ENCODE measurements at places on chromosomes 13 and 19.

DNA sequence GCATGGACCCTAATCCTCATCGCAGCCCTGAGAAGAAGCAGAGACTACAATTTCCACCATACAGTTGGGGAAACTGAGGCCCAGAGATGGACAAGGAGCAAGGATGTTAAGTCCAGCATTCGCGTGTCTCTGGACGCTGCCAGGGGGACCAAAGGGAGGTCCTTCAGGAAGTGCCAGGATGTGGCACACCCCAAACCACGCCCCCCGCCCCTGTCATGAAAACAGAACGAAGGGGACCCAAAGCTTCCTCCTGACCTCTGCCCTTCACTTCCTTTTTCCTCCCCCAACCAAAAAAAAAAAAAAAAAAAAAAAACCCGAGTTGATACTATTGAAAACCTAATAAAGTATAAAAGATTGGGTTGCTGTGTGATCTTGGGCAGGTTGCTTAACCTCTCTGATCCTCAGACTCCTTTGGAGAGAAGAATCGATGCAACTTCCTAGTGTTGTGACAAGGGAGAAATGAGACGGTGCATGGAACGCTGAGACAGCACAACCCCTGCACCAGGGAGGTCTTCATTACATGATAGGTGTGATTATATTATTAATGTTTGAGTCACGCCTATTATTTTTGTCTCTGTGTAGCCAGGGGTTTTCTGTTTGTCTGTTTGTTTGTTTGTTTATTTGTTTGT lies 2.7 kb upstream of the ZBTB7A start:
- no peak for DNase-seq

DNA sequence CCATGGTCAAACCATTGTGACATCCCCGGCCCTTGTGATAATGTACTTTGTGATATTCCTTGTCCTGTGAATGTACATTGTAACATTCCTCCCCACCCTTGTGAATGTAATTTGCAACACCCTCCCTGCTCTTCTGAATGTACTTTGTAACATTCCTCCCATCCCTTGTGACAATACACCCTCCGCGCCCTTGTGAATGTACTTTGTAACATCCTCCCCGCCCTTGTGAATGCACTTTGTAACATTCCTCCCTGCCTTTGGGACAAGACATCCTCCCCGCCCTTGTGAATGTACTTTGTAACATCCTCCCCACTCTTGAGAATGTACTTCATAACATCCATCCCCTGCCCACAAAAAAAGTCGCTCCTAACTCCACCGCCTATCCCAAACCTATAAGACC lies 17.1 kb downstream of the ZNF846 start:
- no peak for DNase-seq

DNA sequence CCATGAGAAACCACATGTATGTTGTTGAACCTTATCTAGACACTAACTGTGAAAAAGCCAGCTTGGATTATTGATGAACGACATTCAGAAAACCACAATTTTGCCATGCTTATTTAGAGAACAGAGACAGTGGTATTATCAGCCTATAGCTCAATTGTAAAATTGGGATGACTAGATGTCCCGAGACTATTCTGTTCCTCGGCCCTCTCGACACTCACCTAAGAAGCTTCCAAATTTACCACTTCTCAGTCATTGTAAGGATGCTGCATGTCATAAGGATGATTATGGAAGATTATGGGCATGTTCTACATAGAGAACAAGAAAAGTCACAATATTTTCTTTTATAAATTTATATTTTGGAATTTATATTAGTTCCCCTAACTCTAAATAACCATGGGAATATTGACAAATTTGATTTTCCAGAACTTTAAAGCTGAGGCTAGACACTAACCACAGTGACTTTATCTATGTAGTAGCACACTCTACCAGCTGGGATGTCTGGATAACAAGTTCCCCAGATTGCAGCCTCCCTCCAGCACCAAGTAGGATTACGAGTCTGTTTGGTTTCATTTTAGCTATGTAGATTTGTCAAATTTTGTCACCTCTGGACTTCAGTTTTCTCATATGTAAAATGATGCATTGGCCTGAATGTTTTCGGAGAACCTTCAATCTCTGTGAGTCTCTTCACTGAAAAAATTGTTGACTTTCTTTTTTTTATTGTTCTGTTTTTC lies 513.6 kb downstream of the IRS2 start:
- no peak for DNase-seq

DNA sequence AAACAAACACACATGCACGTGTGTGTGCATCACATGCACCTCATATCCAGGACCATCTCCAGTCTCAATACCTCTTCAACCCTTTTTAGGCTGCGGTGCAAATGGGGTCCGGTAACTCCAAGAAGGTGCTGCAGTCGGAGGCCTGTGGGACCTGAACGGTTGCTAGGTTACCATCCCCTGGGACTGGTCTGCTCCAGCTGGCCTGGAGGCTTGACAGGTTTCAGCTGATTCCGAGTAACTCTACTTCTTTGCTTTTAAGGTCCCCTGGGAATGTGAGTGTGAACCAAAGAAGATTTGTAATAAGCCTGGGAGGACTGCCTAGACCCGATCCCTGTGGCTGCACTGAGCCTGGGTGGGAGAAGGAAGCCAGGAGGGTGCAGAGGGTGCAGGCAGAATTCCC lies 117.5 kb downstream of the CCNA1 start:
- peak; percentile 53 for DNase-seq

- DNase-seq, result no peak
Observed at GRCh38 chr19:15374105-15374651, 5.4 kb downstream of the AKAP8 start.

DNA sequence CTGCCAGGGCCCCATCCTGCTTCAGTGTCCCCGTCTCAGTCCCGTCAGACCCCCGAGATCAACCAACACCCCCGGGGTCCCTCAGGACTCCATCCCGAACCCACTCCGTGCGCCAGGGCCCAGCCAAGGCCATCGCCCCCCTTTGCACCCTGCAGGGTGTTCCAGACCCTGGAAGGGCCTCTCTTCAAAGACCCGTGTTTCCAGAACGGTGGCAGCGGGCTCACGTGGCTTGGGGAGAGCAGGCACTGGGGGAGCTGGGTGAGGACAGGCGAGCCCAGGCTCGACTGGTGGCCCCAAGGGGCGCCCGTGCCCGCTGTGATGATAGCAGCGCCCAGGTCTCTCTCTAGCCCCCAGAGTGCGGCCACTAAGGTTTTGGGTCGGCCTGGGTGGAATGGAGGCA lies 1.4 kb downstream of the KASH5 start:
- no peak for DNase-seq

DNA sequence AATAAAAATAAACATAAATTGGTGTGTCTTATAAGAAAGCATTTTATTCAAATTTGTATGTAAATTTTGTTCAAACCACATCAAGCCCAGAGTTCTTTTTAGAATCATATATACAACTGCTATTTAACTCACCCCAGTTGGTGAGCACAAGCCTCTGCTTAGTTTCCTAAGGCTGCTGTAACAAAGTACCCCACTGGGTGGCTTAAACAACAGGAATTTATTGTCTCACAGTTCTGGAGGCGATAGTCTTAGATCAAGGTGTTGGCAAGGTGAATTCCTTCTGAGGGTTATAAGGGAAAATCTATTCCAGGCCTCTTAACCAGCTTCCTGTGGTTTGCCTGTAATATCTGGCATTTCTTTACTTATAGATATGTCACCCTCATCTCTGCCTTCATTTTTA lies 1133.5 kb downstream of the OLFM4 start:
- no peak for DNase-seq

GRCh38 chr13:37114250-37114649 lies 8.8 kb upstream of the CSNK1A1L start:
- DNase-seq, result no peak

DNA sequence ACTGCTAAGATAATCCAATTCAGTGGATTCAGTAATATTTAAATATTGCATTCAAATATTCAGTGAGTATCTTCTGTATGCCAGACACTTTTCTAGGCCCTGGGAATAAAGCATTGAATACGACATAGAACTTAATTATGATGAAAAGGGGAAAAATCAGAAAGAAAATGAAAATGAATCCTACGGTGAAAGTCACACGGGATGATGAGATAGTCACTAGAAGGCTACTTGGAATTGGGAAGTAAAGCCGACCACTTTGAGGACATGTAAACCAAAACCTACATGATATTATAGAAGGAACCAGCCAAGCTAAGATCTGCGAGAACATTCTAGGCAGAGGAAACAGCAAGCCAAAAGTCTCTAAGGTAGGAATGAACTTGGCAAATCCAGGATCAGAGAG lies 10.1 kb downstream of the DPY19L3 start:
- DNase-seq, result no peak

GRCh38 chr19:32971012-32971595 lies 654 bp downstream of the CEP89 start:
- no peak for DNase-seq

DNA sequence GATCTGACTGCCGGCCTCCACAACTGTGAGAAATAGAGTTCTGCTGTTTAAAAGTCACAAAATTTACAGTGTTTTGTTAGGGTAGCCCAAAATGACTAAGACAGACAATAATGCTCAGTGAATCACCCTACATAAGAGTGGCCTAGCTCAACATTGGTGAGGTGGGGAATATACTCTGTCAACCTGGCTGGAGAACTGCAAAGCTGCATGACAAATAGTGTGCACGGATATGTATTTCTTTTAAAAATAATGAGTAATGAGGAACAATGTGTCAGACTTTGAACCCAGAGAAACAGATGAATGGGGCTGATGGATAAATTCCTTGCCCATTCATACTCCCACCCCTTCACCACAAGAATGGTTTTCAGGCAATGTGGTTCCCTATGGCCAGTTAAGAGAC lies 372.4 kb downstream of the SUCLA2 start:
- DNase-seq, result no peak

GRCh38 chr13:103716718-103717117 lies 650.5 kb upstream of the SLC10A2 start:
- DNase-seq, result no peak

GRCh38 chr13:85521657-85522056 lies 277.6 kb downstream of the SLITRK6 start:
- DNase-seq, result peak; percentile 90

- no peak for DNase-seq
Observed at GRCh38 chr19:1508507-1508856, 4.3 kb downstream of the ADAMTSL5 start.

- DNase-seq, result no peak
Observed at GRCh38 chr13:25112695-25113255, 16.8 kb downstream of the PABPC3 start.

GRCh38 chr19:15614507-15615379 lies at the start of gene CYP4F8:
CYP4F8 (plus strand) TSS chr19:15615218; CDS start chr19:15615617, 399 bp downstream.
- no peak for DNase-seq

DNA sequence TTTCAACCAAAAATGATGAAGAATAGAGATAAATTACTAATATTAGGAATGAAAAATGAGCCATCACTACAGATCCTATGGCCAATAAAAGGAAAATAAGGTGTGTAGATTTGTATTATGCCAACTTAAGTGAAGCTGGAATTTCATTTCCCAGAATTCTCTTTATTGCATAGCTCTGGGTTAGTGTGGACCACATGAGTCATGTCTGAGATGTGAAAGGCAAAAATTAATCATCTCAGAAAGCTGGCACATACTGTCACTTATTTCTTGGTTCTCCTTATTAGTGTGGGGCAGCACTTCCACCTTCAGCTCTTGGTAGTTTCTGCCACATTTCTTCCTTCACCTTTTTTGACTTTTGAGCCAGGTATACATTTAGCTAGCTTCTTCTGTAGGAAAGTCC lies 82.6 kb downstream of the KATNAL1 start:
- DNase-seq, result no peak

- no peak for DNase-seq
Observed at GRCh38 chr13:67303661-67304333, 73.7 kb upstream of the PCDH9 start.

DNA sequence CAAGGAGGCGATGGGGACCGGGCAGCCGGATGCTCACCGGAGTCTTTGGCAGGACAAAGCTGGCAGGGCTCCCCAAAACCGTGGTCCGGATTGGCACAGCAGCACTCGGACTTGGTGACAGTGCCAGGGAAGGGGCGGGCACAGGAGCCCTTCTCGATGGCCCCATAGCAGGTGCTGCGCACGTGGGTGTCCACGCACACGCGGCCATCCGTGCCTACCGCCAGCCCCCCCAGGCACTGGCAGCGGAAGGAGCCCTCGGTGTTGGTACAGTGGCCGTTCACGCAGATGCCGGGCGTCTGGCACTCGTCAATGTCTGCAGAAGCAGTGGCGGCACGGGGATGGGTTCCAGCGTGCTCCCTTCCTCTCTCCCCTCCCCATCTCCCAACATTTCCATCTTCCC lies 17.9 kb downstream of the FBN3 start:
- no peak for DNase-seq

DNA sequence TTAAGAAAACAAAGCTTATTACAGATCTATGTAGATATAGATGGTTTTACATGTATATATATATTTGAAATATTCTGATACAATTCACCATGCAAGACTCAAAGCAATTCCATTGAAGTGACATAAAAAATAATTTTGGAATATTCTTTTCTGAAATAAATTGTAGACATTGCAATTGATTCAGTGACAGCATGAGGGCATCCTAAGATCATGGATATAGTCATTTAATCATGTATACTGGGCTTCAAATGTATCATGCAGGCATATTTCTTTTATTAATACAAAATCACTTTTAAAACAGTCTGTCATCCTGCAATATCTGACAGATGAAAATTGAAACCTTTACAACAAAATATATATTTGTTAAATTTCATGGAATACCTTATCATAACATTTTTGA lies 286.7 kb upstream of the SLITRK6 start:
- DNase-seq, result peak; percentile 1

DNA sequence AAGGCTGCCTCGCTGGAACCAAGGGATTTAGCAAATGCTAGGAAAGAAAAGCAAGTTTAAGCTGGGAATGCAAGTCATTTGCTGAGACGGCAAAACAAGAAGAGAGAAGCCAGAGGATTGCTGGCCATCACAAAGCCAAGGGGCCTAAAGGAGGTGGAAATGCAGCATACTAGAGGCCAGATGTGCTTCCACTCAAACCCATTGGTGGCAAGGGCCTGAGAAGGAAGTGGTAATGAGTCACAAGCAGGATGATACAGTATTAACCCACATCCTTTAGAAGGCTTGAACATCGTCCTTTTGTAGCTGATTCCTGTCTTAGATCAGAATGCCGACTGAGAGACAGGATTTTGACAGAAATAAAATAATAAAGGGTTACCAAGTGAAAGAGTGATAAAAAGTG lies 68.2 kb downstream of the ITGBL1 start:
- DNase-seq, result no peak

DNA sequence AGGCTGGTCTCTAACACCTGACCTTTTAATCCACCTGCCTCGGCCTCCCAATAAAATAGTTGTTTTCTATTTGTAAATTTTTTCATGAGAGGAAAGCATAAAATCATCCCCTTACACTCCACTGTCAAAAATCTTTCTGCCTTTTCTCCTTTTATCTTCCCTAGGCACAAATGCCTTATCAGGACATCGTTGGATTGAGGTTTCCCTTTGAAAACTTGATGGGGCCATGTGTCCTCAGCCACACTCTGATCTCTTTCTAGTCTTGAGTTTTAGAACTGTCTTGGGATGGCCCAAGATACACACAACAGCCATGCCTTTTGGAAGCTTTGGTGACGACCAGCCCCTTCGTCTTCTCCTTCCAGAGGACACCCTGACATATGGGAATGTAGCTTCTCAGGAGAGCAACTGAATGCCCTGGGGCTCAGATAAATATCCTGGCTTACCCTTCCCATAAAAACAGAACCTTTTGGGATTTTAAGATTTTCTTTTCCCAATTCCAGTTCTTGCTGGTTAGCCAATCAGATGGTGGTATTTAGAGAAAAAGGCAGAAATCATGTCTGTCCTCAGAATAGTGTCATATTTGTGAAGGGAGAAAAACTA lies 112.4 kb downstream of the ZNF429 start:
- no peak for DNase-seq

- no peak for DNase-seq
Observed at GRCh38 chr19:33701565-33701964, 79.8 kb downstream of the CHST8 start.
